Renal pelvis (tissue), 12 donors: ENCODE measurements at places on chromosomes 6 and 20. TPM values are rescaled to one million over a fixed set of nuclear protein-coding genes. Genes with fewer than 3 reads are reported as not detected.

The TTLL9 gene
- polyA plus RNA-seq = 5.7 TPM

The TP53INP2 gene
- 13.2 TPM for polyA plus RNA-seq

The CALHM4 gene
- 1.5 TPM for polyA plus RNA-seq

The DDO gene
- polyA plus RNA-seq = 0.61 TPM

The HAO1 gene
- not detected for polyA plus RNA-seq

The C6orf58 gene
- polyA plus RNA-seq = 1.5 TPM

The IMPG1 gene
- polyA plus RNA-seq = 5.4 TPM

The OPRM1 gene
- polyA plus RNA-seq = 0.06 TPM

The ADTRP gene
- 3.1 TPM for polyA plus RNA-seq
